Kidney tubule cell (primary cell): ENCODE measurements at places on chromosomes 2 and 18.
A peak's percentile ranks its signal among the peaks of the same experiment; 100 is the strongest.

GRCh38 chr18:21112140-21112473, 494 bp upstream of the ROCK1 start:
- no peak for DNase-seq

DNA sequence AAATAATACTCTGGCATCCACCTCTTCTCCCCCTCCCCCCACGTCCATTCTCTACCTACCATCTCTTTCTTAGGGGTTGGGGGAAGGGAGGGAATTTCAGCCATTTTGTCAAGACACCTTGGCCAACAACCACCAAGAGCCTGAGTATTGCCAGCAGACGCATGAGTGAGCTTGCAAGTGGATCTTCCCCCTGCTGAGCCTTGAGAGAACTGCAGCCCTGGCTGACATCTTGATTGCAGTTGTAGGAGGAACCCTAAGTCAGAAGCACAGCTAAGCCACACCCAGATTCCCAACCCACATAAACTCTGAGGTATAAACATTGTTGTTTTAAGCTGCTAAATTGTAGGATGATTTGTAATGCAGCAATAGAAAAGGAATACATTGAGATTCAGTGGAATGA, 165.6 kb downstream of the TMEFF2 start:
- peak; percentile 22 for DNase-seq

GRCh38 chr2:44836174-44836573, 105.3 kb upstream of the SIX3 start:
- peak; percentile 27 for DNase-seq

- no peak for DNase-seq
Observed at GRCh38 chr2:30866974-30867373, 59.7 kb upstream of the CAPN13 start.

DNA sequence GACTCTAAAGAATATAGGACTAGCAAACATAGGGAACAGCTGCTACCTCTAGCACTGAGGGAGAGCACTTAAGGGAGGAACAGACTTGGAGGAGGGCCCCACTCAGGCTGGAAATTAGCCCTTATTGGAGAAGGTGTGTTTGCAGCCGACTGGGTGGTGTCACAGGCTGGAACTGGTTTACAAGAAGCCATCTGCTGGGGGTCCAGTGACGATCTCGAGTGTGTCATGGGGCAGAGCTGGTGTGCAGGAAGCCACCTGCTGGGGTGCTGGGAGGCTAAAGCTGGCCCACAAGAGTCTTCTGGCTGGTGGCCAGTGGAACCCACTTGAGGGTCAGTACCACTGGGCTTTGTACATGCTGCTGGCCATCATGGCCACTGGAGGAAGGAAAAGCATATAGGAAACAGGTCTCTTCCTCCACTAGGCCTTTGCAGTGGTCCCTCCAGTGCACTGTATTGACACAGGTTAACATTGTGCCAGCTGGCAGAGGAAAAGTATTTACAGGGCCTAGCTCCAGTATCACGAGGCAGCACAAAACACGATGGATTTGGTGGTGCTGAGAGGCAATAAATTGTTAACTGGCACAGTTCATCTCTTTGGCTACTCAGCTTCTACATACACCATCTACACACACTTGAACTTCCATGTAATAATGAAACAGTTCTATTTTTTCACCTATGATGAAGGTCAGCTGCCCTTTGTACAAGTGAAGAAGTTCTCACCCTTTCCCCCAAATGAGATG, 43.6 kb downstream of the MAP3K20 start:
- DNase-seq = no peak

- DNase-seq = no peak
Observed at GRCh38 chr2:49948744-49949143, 794.4 kb upstream of the FSHR start.

GRCh38 chr2:18500333-18500732, 60.1 kb downstream of the RDH14 start:
- no peak for DNase-seq

DNA sequence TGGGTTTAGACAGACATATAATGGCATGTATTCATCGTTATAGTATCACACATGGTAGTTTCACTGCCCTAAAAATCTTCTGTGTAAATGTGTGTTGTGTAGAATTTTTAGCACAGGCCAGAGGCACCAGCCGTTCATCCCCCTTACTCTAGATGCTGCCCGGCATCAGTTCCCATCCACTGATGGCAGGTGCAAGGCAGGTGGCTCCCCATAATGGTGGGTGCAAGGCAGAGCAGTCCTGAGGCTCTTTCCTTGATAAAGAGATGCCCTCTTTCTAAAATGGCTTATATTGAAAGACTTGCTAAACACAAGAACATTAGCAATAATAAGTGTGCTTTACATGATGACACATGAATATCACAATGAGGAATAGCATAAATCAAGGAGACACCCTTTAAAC, 508.5 kb downstream of the EPHA4 start:
- no peak for DNase-seq

DNA sequence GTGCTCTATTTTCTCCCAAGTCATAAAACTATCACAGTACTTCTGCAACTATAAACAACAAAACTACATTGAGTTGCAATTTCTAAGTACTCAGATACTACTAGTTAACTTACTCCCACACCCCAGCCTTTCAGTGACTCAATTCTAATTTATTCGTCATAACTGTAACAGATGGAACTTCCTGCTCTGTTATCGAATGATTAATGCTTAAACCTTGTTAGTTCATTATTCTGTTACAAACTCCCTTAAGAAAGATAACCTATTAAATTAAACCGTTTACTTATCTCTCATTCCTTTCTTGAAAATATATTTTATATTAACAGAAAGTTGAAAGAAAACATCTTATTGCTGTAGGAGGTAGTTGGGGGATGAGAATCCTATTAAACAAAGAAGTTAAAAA, 17.0 kb downstream of the TNFAIP6 start:
- DNase-seq = peak; percentile 96

DNA sequence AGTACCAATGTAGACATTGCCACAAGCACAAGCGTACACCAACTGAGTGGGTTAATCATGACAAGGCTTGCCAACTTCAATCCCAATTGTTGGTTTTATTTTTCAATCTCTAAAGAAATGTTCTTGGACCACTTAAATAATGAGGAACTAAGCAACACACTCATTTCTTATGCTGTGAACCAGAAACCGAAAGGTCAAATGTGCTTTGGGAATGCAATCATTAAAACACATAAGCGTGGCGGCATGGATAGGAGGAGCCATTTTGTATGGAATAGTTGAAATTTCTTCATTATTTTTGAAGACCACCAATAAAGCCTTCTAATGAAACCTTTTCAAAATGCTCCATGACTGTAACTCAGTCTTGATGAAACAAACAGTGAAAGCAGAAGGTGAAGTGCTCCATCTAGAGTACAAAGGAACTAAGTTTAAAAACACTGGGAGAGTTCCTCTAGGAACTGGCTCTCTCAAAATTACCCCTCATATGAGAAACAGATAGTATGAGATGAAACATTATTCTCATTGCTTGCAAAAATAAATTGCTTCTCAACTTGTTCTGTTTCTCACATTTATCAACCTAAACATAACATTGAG, 113.2 kb upstream of the CHST9 start:
- peak; percentile 30 for DNase-seq

DNA sequence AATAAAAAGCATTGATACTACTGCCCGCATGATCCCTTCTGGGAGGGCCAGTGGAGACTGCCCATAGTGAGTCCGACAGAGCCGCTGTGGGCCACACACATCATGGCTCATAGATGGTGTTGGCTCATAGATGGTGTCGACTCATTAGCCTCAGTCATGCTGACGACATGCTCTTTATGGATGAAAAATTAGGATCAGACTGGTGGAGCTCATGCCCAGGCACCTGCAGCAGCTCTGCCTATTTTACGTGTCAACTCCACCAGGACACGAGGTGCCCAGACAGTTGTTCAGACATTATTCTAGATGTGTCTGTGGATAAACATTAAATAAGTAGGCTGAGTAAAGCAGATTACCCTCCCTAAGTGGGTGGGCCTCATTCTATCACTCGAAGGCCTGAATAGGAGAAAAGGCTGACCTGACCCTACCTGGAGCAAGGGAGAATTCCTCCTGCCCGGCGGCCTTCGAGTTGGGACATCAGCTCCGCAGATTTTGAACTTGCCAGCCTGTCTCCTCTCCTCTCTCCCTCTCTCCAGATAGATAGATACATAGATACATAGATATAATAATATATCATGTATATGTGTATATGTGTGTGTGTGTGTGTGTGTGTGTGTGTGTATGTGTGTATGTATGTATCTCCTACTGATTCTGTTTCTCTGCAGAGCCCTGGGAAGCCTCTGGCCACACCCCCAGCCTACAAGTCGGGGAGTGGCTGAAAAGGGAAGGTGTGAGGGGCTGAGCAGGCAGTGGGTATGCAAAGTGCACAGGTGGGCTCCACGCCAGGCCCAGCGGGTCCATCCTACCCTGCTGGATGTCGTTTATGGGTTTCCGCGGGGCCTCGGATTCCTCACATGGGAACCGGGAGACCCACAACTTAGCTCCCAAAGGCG, 13.6 kb upstream of the TEX51 start:
- DNase-seq = no peak

DNA sequence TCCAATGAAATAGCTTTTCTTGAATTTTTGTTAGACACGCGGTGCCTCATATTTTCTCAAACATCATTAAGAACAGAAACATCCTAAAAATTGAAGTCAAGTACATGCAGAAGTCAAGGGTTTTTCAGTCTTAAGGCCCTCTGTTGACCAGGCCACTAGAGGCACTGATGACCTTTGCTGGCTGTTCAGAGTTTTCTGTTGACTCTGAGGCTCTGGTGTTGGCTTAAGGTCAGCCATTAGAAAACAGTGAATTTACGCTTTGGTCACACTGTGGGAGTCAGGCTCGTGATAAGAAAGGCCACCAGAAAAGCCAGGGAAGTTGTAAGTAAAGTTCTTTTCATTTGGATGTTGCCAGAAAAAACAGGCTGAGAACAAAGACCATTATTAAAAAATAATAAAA, 5.8 kb upstream of the UPP2 start:
- DNase-seq = no peak

DNA sequence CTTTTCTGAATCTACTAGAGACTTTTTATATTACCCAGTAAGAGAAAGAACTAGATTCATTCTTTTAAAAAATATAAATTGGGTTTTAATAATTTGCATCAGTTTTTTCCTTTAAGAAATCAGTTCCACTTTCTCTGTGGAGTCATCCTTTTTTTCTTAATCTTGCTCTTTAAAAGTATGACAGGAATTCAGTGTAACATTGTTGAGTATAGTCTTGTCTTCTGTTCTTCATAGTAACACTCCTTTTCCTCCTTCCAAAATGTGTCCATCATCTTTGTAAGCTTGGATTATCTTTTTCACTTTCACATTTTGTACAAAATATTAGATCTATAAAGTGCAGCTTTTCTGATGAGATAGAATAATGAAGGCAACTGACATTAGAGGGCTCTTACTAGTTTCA, 135.4 kb downstream of the HAUS1 start:
- DNase-seq = no peak

GRCh38 chr2:129747500-129748125, 231.9 kb upstream of the RAB6C start:
- no peak for DNase-seq

DNA sequence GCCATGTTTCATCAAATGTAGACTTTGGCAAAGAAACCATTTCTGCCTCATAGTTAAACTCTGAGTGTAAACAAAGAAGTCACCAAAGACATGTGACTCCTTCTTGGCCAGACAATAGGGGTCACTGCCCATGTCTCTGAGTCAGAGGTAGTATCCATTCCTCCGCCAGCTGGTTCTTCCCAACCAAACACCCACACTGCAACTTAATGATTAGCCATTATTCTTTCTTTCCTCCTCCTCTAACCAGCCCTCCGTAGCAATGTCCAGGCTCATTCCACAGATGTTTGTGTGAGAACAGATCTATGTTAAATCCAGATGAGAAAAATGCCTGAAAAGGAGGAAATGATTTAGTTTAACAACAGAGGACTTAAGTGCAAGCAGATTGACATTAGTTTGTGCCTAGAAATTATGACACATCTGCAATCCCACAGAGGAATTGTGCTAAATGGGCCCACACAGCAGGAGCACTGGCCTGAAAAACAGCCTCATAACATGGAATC, 127.9 kb upstream of the SH3BP4 start:
- peak; percentile 99 for DNase-seq

- no peak for DNase-seq
Observed at GRCh38 chr2:187362151-187362550, 85.9 kb downstream of the CALCRL start.

DNA sequence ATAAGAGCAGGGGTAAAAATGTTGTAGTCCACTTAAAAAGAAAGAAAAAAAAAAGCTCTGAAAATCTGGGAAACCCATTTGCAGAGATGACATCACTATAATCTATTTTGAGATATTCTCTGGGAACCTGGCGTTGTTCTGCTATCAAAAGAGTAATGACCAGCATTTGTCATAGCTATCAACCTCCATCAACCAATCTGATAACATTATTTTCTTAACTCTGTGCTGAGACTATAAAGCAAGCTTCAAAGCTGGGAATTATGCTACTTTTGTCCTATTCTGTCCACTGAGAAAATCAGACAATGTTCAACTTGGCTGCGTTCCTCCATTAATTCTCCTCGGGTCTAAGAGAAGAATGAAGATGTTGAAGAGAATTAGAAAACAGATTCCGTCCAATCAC, 107.5 kb downstream of the STK39 start:
- no peak for DNase-seq
